AG04450 (cell line): ENCODE measurements at places on chromosomes 7 and 10.
A peak's percentile ranks its signal among the peaks of the same experiment; 100 is the strongest.

DNA sequence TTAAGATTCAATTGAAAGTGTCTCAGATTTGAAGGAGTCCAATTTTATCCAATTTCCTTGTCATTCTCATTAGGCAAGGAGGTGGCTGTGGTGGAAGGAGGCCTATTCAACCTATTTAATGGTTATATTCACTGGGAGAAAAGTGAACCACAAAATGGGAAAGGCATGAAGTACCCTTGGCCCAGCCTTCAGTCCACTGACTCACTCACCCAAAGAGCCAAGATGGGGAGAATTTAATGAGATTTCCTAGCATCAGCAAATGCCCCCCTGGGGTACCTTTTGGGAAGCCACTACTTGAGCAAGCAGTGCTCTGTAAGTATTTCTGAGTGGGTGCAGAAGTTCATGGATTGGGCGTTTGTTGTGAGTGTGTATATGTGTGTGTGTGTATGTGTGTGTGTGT lies 144.1 kb downstream of the NRP1 start:
- no peak for DNase-seq

DNA sequence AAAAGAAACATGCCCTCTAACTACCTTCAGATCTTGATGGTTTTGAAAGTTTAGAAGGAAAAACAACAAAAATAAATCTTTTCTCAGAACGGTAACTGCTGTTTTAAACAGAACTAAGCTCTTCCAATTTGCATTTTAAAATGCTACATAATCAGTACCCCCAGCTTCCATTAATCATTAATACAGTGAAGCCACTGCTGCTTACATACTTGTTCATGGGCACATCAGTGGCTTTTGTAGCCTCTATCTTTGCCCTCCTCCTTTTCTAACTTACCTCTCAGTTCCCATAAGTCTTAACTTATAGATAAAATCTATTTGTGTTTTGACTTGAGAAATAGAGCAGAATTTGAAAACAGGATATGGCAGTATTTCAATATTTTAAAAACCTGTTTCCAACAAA lies 109.1 kb downstream of the POLL start:
- no peak for DNase-seq

DNA sequence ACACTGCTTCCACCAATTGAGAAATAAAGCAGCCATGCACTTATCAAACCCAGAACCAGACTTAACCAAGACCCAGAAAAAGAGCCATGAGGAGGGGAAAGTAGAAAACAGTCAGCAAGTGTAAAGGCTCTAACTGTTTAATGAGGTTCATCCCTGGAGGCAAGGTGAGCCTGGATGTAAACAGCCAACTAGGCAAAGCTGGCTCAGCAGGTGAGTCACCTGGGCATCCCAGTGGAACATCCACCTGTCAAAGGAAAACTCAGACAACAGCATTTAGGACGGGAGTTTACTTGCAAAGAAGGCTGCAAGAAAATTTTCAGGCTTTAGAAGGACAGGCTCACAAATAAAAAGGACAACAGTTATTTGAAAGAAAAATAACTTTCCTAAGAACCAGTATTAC lies 153.0 kb downstream of the SNX13 start:
- DNase-seq = no peak

DNA sequence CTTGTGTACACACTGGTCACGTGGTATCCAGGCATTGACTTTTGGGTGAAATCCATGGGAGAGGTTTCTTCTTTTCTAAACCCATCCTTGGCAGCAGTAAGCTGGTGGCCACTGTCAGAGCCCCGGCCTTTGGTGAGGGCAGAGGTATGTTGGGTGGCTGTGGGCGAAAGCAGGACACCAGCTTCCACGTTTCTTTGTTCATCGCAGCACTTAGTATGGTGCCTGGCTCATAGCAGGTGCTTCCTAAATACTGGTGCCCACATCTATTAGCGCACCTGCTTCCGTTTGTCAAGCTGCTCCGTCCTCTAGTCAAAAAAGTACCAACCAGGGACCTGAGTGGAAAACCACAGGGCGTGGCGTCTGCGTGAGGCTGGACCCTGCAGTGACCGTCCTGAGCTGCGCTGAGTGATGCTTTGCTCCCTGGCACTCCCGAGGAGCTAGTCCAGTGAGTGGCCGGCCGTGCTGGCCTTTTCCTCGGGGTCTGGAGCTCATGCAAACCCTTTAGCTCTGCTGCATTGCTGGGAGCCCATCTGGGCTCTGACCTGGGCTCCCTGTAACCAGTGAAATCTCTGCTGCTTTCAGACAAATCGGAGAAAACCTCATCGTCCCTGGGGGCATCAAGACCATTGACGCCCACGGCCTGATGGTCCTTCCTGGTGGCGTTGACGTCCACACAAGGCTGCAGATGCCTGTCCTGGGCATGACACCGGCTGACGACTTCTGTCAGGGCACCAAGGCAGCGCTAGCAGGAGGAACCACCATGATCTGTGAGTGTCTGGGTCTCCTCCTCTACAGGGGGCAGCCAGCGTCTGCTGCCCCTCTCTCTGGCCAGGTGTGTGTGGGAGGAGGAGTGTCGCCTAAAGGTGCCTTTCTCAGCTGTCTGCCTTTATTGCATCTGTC lies 5.6 kb downstream of the DPYSL4 start:
- DNase-seq = no peak

- no peak for DNase-seq
Measured at GRCh38 chr10:132574783-132575319, 37.3 kb downstream of the INPP5A start.

DNA sequence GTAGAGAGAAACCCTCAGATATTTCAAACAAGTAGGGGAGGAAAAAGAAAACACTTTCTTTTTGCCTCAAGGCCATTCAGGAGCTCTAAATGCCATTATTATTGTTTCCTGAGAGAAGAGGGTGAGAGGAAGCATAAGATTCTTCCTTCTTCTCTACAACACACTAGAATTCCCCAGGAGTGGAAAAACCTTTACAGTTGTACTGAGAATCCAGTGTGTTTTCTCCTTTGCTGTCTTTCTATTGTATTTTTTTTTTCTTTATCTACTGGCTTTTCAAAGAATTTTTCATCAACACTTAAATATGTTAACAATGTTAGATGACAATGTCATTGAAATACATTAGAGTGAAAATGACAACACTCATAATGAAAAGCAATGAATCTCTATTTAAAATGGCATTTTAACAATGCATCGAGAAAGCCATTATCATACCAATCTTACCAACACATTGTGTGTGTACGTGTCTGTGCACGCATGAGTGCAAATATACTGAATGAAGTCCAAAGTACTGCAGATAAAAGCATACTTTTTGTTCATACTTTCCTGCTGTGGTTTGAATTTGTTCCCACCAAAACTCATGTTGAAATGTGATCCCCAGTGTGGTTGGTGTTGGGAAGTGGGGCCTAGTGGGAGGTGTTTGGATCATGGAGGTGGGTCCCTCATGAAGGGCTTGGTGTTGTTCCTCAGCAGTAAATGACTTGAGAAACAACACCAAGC lies 24.2 kb upstream of the MACC1 start:
- DNase-seq = no peak

DNA sequence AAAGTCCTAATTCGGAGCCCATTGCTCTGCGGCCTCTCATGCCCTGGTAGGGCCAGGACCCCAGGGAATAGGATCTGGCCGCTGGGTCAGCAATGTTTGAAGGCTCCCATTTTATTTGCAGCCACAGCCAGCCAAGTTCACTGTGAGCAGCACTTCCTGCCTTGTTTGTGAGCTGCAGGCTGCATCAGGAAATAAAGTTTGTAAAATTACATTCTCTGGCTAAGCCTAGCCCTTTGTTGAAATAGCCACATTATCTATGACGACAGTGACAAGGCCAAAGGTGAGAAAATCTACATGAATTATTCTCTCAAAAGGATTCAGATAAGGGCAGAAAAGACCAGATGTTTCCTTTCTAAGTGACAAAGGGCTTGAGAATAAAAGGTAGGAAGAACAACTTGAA lies 23.7 kb upstream of the ITGB1 start:
- no peak for DNase-seq

- no peak for DNase-seq
Measured at GRCh38 chr10:26869528-26869927, 8.8 kb upstream of the ABI1 start.

GRCh38 chr10:34154383-34154900 lies 660.7 kb downstream of the PARD3 start:
- DNase-seq = no peak

- no peak for DNase-seq
Measured at GRCh38 chr10:74199315-74199714, 48.3 kb downstream of the ADK start.

- DNase-seq = peak; percentile 20
Measured at GRCh38 chr10:132632851-132633684, 95.5 kb downstream of the INPP5A start.

DNA sequence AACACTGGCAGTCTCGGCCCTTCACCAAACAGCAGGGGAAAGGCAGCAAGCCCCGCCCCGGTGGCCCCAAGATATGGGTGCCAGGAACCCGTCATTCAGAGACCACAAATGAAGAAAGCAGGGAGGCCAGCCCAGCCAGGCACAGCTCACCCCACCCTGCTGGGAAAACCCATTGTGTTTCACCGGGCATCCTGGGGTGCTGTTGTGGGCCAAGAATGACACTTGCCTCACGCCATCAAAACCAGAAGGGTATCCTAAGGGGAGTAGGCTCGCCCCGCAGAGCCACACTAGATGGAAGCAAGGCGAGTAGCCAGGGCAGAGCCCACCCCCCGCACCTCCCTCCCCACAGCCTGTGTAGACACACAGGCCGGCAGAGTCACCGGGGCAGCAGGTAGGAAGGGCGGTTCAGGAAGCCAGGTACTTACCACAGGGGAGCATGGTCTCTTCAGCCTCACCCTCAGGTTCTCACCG lies 72.5 kb upstream of the KCNMA1 start:
- no peak for DNase-seq
